ENCODE measurements at places on chromosomes 4 and X. TPM values are rescaled to one million over a fixed set of nuclear protein-coding genes. Genes with fewer than 3 reads are reported as not detected.
A peak's percentile ranks its signal among the peaks of the same experiment; 100 is the strongest.

- DNase-seq = no peak
These were observed 310.0 kb downstream of the ARHGAP24 start for GRCh38 chr4:85784947-85785346.

DNA sequence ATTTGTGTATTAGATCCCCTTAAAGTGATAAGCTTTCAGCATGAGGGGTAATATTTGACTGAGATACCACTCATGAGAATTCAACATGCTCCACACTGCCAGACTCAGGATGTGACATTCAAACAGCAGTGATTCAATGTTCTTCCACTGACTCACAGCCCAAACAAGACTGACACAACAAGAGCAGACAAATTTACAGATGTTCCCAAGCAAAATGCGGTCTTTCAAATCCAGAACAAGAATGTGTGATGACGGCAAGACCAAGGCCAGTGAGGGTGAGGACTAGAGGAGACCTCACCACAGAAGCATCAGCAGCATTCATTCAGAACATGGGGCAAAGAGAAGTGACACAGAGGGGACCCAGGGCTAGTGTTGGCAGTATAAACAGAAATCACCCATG is 99.3 kb upstream of the GRIA3 start:
- DNase-seq = no peak

GRCh38 chr4:39472396-39472795 is 13.5 kb downstream of the LIAS start:
- DNase-seq = no peak

- no peak for DNase-seq
These were observed 242.9 kb upstream of the PRPS2 start for GRCh38 chrX:12548341-12548740.

DNA sequence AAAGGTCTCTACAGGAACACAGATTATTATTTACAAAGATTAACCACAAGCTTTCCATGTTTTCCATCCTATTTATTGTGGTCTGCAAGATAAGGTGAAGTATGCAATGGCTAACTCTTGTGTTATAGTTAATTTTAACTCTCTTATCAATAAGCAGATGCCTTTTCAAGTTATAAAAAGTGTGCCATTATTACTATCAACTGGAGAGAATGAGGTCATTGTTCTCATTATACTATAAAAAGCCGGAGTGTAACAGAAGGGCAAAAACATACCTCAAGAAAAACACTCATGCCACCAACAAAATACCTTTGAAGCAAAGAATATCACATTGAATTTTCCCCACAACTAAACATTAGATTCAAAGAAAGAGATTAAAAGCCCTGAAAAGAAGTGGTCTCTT is 52.0 kb upstream of the SORBS2 start:
- no peak for DNase-seq

GRCh38 chr4:80225595-80225994 is 28.3 kb downstream of the PRDM8 start:
- DNase-seq = no peak

DNA sequence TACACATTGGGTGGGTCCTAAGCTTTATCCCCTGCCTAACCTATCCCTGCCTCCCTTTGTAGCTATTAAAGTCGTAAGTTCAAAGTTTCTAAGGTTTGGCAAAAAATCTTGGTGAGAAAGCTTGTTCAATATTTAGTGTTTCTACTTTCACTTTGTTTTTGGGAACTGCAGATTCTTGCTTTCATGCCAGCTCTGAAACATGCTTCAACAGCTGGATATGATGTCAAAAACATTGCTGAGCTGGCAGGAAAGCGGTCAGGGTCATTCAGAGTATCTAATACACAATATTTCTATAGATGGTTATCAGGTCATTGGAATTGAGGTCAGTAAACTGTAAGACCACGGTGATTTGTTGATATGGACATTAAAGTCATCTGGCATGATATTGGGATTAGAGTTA is 19.7 kb downstream of the CENPI start:
- DNase-seq = no peak

- DNase-seq = no peak
These were observed 80.8 kb downstream of the LARP1B start for GRCh38 chr4:128141866-128142265.

DNA sequence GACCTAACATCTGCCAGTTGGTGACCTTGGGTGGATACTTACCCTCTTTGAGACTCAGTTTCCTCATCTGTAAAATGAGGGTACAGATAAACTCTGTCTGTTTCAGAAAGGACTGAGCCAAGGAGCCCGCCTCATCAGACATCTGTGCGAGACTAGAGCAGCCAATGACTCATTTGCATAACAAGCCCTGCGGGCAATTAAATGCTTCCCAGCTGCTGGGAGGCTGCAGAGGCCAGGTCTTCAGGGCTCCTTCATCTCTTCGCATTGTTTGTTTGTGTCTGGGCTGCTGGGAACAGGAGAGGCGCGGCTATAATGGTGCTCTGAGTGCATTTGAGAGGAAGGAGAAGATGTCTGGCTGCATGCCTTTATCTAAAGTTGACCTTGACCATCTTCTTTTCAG is 85.0 kb downstream of the ADRA2C start:
- no peak for DNase-seq

- no peak for DNase-seq
These were observed 51.7 kb downstream of the PHF8 start for GRCh38 chrX:53992589-53992988.

GRCh38 chr4:182447767-182448280 is 204.6 kb downstream of the TENM3 start:
- peak; percentile 29 for DNase-seq

GRCh38 chrX:109155161-109155560 is 326.7 kb downstream of the GUCY2F start:
- no peak for DNase-seq

DNA sequence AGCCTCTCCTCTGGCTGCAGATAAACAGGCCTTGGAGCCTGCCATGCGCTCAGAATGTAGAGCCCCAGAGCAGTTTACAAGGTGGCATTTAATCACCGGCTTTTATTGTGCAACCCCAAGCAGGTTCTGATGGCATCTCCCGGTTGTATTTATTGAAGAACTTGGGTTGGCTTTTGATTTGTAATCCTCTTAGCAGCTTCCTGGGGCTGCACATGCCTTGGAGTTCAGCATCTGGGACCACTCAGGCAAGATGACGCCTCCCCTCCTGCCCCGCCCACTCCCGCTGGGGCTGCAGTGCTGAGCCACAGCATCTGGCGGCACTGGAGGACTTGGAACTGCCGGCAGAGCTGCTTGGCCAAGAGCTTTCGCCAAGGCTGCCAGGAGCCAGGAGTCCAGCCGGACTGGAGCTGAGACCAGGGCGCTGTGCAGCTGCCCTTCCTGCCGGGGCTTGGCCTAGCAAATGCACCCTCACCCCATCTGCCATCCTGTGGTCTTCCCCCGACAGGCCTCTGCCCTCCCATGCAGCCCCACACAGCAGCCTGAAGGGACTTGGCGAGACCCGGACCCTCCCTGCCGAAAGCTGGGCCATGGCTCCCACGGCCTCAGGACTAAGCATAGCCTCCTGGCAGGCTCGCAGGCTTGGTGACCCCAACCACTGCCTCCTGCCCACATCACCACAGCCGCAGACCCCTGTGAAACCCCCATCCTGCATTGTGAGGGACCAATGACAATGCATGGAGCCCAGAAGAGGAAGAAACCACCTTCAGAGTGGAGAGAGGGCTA is 5.4 kb downstream of the HTRA3 start:
- peak; percentile 85 for DNase-seq

- peak; percentile 65 for DNase-seq
These were observed 717 bp downstream of the PPP3CA start for GRCh38 chr4:101346351-101347266.

DNA sequence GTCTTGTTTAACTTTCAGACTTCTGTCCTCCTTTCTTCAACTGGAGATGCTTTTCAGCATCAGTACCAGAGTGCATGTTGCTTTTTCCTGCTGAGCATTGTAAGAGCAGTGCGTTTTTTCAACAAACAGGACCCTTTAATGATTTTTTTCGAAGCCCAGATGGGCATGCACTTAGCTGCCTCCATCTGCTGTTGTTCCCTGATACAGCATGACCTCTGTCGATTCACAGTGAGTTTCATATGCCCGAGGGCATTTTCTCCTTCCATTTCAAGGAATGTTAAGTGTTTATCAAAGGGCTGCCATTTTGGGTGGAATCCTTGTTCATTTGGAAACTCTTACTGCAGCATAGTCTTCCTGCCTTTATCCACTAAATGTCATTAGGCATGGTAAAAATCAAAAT is 428.6 kb downstream of the DTHD1 start:
- no peak for DNase-seq

DNA sequence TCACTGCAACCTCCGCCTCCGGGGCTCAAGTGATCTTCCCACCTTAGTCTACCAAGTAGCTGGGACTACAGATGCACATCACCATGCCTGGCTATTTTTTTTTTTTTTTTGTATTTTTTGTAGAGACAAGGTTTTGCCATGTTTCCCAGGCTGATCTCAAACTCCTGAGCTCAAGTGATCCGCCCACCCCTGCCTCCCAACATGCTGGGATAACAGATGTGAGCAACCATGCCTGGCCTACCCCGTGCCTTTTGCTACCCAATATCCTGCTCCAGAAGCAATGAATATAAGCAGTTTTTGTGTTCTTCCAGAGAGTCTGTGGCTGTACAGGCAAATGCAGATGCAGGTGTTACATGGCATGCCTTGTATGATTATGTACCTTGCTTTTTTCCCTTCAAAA is 50.5 kb downstream of the TBC1D14 start:
- no peak for DNase-seq

DNA sequence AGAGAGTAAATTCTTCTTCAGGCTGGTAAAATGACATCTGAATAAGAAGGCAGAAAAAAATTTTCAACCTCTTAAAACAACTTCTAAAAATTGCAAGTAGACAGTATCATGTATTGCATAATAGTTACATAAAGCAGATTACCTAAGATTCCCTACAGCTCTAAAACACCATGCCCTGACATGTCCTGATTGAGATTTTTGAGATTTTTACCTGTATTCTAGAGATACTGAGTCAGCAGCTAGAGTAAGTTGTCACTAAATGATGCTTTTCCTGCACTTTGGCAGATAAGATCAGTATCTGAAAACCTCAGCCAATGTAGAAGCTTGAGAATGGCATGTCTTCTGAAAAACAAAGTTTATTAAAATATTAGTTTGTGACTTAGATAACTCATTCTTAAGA is 713.6 kb downstream of the CCSER1 start:
- DNase-seq = no peak

- DNase-seq = no peak
These were observed 57.5 kb upstream of the C1QTNF7 start for GRCh38 chr4:15370296-15370695.

DNA sequence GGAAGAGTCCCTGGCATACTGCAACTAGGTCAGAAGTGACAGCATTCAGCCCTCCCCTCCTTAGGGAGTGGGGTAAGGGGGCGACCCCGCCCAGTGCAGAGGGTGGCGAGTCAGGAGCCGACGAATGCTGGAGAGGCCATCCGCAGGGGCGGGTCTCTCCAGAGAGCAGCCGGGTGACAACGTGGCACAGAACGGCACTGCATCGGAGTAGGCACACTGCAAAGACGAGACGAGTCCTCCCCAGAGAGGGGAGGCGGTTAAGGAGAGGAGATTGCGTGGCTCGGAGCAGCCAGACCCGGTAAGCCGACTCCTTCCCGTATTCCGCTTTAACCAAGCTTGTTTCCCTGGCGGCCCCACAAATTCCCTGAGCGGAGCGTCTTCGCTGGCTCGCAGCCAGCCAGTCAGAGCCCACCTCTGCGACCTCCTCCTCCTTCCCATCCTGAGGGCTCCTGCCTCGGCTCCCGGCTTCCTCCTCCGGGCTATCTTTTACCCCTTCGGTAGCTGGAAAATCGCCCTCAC is 54.9 kb downstream of the LINC00632 start:
- DNase-seq = peak; percentile 17

DNA sequence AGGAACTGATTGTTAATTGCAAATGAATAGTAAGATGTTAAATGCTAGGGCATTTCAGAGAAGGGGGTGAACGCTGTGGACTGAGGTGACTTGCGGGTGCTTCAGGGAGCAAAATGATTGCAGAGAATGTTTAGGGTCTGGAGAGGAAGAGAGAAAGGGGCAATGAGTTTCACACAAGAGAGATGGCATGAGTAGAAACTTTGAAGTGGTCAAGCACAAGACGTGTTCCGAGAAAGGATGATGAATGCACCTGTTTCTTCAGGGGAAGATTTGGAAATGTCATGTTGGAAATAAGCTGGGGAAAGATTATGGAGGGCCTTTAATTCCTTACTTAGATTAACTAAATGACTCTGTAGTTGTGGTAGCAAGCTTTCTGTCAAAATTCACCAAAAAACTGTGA is 43.4 kb downstream of the DTHD1 start:
- no peak for DNase-seq

GRCh38 chrX:7088968-7089615 is 58.4 kb upstream of the STS start:
- no peak for DNase-seq

DNA sequence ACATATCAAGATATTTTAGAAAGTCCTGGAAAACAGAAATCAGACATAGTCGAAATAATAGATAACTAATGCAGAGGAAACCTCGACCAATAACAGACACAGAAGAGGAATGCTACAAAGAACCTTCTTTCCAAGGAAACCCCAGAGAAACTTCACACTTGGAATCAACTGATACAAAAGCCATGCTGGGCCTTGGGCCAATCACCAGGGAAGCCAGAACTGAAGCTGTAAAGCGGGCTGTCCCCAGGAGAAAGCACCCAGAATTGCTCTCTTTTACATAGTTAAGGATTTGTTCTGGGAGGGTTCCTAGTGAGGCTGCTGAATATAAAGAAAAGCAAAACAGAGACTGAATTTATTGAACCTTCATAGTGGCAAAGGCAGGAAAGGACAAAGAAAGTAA is 100.5 kb downstream of the PRDM5 start:
- DNase-seq = no peak

- DNase-seq = no peak
These were observed 572.9 kb upstream of the ZFP42 start for GRCh38 chr4:187422655-187423054.

DNA sequence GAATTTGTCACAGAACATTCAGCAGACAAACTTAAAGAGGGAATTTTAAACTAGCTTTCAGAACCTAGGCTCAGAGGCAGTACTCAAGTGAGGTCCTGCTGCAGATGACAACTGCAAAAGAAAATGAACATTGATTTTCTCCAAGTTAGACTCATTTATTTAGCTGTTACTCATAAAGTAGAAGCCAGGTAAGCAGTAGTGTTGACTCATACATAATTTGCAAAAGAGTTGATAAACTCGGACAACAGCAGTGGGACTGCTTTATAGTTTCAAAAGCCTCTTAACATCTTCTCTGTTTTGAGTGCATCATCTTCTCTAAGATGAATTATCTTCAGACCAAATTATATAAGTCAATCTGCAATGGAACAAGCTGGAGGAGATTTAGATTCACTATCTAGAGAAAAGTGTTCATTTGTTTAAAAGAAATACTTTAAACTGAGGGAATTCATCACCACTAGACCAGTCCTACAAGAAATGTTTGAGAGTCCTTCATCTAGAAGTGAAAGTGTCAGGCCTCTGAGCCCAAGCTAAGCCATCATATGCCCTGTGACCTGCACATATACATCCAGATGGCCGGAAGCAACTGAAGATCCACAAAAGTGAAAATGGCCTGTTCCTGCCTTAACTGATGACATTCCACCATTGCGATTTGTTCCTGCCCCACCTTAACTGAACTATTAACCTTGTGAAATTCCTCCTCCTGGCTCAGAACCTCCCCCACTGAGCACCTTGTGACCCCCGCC is 49.5 kb downstream of the COQ2 start:
- DNase-seq = no peak

Gene SLC49A3
- 23.5 TPM for polyA plus RNA-seq

Gene FGFR3
- polyA plus RNA-seq = 39.2 TPM

Gene TBC1D9
- 8.6 TPM for polyA plus RNA-seq

Gene DCHS2
- polyA plus RNA-seq = 4.7 TPM

Gene ENPEP
- 1.7 TPM for polyA plus RNA-seq

Gene NEUROG2
- 4.1 TPM for polyA plus RNA-seq

Gene ZNF711
- 30.3 TPM for polyA plus RNA-seq

Gene REELD1
- 0.38 TPM for polyA plus RNA-seq

Gene NHS
- 4.8 TPM for polyA plus RNA-seq

Gene SYTL5
- 1.0 TPM for polyA plus RNA-seq

Gene PLP1
- 79.7 TPM for polyA plus RNA-seq

Gene PNMA6F
- polyA plus RNA-seq = 0.84 TPM
